Colonic mucosa (tissue), 4 donors: ENCODE measurements at places on chromosomes 5 and 9.
A peak's percentile ranks its signal among the peaks of the same experiment; 100 is the strongest.

GRCh38 chr5:108102463-108102862, 279.4 kb downstream of the FBXL17 start:
- no peak for DNase-seq

DNA sequence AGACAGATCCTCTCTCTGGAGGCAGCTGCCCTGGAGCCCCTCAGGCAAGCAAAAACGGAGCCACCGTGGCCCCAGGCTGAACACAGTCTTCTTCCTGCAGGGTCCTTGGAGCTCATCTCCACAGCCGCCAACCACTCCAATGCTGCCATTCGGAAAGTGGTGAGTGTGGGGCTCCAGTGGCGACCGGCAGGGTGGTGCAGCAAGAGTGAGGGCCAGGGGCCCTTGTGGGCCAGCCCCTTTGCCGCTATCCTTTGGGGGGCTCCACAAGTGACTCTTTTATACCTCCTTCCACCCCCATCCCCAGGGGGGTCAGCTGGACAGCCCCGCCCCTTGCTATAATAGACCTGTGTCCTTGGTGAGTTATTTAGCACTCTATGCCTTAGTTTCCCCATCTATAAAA, 47.4 kb upstream of the SUSD3 start:
- peak; percentile 10 for DNase-seq

- DNase-seq: no peak
These were observed 75.4 kb upstream of the IL7R start for GRCh38 chr5:35781181-35781790.

DNA sequence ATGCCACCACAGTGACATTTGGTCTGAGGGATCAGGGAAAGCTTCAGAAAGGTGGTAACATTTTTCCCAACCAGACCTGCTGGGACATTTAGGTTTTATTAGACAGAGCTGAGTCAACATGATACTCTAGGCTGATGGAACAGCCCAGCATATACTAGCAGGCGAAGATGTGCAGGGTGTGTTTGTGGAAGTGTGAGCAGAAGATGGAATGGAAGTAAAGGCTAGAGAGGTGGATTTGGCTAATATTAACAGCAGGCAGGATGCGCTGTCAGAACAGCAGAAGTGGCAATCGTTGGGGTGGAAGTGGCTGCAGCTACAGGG, 340.6 kb downstream of the ASTN2 start:
- DNase-seq: no peak

GRCh38 chr5:135387629-135387960, 11.4 kb downstream of the MACROH2A1 start:
- DNase-seq: no peak

DNA sequence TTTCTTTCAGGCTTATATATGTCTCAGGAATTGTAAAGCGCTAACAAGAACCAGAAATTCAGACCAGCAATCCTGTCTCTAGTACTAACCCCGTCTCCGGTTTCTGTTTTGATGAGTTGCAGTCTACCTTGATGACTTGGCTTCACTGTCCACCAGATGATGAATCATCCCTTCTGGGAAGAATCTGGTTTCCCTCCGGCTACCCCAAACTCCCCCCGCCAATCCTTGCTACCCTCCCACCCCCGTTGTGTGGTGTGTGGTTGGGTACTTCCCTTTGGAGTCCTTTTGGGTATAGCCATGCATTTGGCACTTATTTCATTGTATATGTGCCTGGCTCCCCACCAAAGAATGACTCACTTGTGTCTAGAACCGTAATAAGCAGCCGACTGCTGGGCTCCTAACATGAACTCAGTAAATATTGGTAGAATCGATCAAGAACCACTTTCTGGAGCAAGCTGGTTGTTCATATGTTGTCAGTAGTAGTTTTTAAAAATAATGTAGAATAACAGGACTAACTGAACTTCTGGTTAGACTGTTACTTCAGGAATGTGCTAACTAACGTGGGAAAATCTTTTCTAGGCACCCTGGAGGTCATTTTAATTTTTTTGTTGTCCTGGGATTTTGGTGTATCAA, 8.3 kb upstream of the TGFBI start:
- DNase-seq: no peak

DNA sequence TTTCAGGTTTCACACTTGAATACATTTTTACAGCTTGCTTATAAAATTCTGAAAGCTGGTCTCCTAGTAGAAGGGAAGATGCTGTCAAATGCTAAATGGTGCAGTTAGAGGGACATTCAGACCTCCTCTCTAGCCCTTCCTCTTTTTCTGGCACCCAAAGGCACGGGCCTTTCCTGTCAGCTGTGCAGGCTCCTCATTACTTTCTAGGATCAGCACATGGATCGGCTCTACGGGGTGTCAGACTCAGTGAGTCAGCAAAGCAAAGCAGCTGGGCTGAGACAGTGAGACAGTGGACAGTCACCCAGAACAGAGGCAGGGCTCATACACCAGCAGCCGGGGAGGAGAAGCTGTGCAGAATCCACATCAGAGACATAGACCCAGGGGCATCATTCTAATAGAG, 80.0 kb upstream of the TNC start:
- peak; percentile 29 for DNase-seq

DNA sequence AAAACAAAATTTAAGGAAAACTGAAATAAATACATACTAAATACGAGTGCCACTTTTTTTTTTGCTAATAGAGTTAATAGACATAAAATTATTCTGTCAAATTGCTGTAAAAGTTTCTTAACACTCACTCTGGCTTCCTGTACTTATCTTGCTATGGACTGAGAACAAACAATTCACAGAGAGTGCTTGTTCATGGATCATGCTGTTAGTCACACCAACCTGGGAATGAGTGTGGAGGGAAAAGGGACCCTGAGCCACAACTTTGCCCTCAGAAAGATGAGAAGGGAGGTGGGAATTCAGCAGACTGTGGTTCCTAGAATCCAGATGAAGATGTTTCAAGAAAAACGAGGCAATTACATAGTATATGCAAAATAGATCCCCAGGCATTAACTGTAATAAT, 246.9 kb downstream of the FBXL7 start:
- DNase-seq: no peak

DNA sequence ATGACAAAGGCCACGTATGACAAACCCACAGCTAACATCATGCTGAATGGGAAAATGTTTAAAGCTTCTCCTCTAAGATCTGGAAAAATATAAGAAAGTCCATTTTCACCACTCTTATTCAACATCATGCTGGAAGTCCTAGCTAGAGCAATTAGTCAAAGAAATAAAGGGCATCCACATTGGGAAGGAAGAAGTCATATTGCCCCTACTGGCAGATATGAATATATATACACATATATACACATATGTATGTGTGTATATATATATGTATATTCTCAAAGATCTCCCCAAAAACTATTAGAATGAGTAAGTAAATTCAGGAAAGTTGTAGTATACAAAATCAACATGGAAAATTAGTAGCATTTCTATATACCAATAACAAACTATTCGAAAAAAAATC, 17.1 kb downstream of the APBA1 start:
- DNase-seq: no peak

- no peak for DNase-seq
These were observed 78.2 kb upstream of the ADCY2 start for GRCh38 chr5:7317751-7318150.

- no peak for DNase-seq
These were observed 59.0 kb upstream of the NUDT12 start for GRCh38 chr5:103621548-103621930.
